ENCODE measurements at places on chromosomes 12 and 14.

GRCh38 chr12:55970775-55971174, 3.1 kb upstream of the RAB5B start:
- no peak for DNase-seq

DNA sequence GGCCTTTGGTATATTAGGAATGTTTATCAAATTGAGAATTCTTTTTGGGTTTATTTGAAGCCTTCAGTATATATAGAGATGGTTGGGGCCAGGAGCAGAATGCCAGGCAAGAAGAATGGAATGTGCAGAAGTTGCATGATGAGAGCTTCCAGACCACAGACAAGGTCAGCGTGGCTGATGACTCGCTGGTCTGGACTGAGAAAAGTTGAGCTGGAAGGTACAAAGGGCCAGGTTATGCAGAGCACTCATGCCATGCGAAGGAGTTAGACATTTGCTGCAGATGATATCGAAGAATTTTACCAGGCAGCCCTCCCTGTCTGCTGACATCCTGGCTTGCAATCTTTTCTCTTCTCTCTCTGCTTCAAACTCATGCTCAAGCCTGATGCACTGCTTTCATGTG, 196.2 kb upstream of the ARHGAP5 start:
- DNase-seq: no peak

- DNase-seq: no peak
These were observed 75.3 kb downstream of the ITPK1 start for GRCh38 chr14:93040443-93040842.

DNA sequence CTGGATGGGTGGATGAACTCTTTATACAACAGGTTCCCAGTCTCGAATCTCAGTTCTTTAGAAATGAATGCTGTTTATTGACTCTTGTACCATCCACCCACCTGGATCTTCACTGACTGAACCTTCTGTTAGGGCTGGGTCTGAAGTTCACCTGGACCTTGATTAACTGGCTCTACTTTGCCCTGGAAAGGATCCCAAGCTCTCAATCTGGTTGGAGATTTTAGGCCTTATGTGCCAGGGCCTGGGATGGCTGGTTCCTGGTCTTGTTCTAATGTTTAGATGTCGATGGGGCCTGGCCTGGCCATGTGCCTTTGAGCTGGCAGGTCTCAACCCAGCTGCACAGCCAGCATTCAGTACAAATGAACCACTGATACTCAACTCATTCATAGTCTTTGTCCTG, 76.5 kb upstream of the MED13L start:
- DNase-seq: no peak

GRCh38 chr12:83827860-83828259, 1084.7 kb downstream of the SLC6A15 start:
- peak; percentile 42 for DNase-seq

GRCh38 chr12:83016218-83016835, 329.6 kb downstream of the TMTC2 start:
- DNase-seq: peak; percentile 27

GRCh38 chr12:42326541-42327226, 717 bp downstream of the PPHLN1 start:
- DNase-seq: peak; percentile 60
